ENCODE measurements at places on chromosomes 12 and 14.

GRCh38 chr12:46892034-46892705, 66.4 kb upstream of the SLC38A4 start:
- no peak for DNase-seq

- DNase-seq, result no peak
These were observed 105.4 kb downstream of the APAF1 start for GRCh38 chr12:98750511-98750910.

DNA sequence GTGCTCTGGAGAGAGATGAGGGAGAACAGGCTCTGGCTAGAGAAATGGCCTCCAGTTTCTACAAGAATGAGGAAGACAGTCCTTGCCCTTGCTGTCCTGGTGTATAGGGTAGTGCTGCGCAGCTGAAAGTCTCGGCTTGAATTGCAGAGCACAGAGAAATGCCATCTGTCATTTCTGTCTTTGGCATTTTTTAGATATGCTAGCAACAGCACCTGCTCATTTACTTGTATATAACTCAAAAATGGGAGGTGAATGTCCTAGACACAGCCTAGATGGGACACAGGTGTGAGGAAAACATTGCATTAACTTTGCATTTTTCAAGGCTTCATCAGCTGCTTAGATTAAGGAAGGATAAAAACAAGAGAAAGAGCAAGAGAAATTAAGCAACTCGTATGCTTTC, 35.8 kb downstream of the GPR19 start:
- no peak for DNase-seq

GRCh38 chr12:14113031-14113430, 131.6 kb upstream of the GRIN2B start:
- DNase-seq, result no peak

GRCh38 chr12:118432812-118433545, 56.6 kb downstream of the SUDS3 start:
- DNase-seq, result no peak

DNA sequence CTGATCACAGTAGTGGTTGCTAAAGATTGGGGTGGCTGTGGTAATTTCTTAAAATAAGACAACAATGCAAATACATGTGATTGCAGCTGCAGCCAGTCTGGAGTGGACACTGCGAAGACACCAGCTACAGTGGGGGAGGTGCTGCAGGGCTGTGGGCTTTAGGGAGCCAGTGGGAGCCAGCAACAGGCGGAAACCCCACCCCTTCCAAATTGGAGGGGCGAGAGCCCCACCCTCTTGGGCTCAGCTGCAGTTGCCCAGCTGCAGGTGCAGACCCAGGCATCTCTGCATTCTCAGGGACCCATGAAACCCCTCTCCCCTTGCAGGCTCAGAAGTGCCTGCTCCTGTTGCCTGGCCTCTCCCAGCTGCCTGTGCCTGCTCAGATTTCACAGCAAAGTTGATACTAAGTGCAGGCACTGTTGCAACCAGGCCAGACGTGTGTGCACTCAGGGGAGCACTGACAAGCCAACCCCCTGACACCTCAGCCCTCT, 104.8 kb downstream of the MYF5 start:
- no peak for DNase-seq

DNA sequence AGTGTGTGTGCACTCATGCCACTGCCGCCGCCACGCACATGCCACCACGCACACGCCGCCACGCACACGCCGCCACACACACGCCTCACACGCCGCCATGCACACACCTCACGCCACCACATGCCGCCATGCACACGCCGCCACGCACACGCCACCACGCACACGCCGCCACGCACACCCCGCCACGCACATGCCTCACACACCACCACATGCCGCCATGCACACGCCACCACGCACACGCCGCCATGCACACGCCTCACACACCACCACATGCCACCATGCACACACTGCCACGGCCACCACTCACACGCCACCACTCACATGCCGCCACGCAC, 6.3 kb downstream of the CLBA1 start:
- no peak for DNase-seq

- no peak for DNase-seq
These were observed 358.3 kb downstream of the SLC6A15 start for GRCh38 chr12:84554199-84554723.

GRCh38 chr12:121781484-121781997, 11.9 kb downstream of the RHOF start:
- DNase-seq, result no peak

GRCh38 chr12:87365423-87365822, 663.8 kb downstream of the C12orf50 start:
- DNase-seq, result no peak

DNA sequence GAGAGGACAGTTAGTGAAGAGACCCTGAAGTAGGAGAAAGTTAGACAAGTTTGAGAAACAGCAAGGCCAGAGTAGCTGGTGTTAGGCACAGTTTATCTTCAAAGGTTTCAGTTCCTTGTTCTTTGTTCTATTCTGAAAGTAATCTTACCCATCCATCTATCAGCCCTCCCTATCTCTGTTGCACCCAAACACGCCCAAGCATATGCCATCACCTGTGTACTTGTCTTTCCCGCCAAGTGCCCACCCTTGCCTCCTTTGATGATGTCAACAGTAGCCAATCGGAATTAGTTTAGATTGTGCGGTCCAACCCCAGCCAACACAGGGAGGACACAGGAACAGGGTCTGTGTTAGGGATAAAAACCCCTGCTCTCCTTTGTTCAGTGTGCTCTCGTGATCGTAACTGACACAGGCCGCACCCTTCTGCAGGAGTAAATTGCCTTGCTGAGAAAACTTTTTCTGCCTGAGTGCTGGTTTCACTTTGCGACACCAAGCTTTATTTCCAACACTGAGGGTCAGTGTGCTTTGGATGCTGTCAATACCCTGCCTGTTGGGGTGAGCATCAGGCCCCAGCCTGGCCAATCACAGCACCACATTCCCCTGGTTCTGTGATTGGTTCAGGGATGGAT, 4.7 kb upstream of the TMEM229B start:
- DNase-seq, result no peak

DNA sequence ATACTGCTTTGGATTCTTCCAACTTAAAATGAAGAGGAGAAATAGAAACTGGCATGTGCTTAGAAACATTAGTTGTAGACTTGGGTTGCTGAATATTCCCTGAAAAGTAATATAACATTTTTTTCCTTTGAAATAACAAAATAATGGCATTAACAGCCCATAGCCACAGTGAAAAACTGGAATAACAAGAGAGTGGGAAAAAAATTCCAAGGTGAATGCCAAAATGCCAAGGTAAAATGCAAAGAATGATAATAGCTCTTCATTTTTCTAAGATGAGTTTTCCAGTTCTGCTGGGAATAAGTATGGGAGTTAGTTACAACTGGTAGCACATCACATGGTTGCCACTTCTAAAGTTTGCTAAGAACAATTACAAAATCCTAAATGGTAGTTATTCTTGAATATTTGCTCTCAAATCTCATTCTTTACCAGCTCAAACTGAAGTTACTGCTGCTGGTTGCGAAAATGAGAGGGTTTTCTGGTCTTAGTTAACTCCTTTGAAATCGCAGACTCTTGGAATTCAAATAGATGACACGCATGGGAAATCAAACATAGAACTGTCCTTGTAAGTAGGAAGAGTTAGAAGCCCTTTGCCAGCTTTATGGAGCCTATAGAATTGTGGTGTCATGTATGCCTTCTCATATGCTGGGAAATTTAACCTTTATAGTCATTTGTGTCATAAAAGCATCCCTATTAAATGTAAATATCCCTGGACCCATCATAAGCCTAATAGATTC, 165.0 kb upstream of the DCN start:
- DNase-seq, result no peak

DNA sequence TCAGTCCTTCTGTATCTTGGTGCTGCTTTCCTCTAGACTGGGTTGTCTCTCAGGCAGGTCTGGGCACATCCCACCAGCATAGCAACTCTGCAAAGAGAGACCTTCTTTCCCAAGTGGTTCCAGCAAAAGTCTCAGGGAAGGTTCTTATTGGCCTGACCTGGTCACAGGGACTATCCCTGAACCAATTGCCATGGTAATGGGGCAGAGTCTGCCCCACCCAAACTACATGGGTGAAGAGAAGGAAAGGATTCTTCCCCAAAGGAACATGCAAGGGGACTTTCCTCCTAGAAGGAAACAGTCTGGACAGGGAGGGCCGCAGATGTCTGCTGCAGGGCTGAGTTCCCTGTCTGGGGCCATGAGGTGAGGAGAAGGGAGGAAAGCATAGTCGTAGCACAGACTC, 122.2 kb upstream of the NCOR2 start:
- DNase-seq, result no peak
